Kidney (tissue), 22 donors: ENCODE measurements at places on chromosomes 6 and 20. TPM values are rescaled to one million over a fixed set of nuclear protein-coding genes. Genes with fewer than 3 reads are reported as not detected.

DNA sequence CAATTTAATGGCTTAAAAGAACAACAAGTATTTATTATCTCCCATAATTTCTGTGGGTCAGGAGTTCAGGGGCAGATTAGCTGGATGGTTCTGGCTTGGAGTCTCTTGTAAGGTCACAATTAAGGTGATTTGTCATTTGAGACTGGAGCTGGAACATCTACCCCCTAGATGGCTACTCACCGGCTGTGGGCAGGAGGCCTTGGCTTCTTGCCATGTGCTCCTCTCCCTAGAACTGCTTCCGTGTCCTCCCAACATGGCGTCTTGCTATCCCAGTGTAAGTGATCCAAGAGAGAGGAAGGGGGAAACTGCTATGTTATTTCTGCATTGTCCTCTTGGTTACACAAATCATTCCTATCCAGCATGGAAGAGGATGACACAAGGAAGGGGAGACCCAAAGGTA lies 210.2 kb upstream of the ECI2 start:
- no peaks in the 10 kb centered on the region for H3K27me3 ChIP-seq
- DNase-seq = no peak
- no peak overlapping the region for H3K27ac ChIP-seq
- H3K36me3 ChIP-seq = no peaks in the 10 kb centered on the region

DNA sequence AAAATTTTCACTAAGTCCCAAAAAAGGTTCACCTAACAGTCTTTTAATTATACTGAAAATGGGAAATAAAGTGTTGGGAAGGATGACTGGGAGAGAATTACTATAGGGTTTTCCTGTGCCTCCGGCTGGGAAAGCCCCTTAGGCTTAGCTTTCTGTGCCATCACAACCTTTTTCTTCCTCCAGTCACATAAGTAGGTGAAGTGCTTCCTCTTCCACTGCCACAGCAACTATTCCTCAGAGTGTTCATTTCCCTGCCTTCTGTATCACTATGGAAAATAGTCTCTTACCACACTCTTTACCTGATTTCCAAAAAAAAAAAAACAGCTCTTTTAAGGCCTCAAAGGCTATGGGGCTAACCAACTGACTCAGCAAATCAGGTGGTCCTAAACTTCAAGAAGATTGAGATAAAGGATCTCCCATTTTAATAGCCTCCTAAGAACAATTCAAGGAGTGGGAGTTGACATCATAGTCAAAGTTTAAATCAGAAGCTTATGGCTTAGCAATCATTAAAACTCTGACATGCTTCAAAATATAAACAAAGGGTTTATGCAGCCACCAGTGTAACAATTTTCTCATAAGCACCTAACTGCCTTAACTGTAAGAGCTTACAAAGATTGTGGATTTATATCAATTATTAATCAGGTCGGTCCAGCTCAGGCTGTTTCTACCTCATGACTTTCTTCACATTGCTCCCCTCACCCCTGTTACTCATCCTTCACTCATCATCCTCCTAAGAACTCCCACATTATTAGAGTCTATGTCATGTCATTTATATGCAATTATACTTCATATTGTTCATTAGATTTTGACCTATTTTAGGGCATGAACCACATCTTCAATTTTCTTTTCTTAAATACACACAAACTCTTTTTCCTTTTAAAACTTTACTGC lies 95.3 kb downstream of the RNGTT start:
- no peaks in the 10 kb centered on the region for H3K36me3 ChIP-seq
- H3K27ac ChIP-seq = no peak overlapping the region
- no peaks in the 10 kb centered on the region for H3K27me3 ChIP-seq

- no peak for DNase-seq
- no peaks in the 10 kb centered on the region for H3K4me1 ChIP-seq
- no peak overlapping the region for H3K27ac ChIP-seq
- no peaks in the 10 kb centered on the region for H3K27me3 ChIP-seq
- H3K36me3 ChIP-seq = no peaks in the 10 kb centered on the region
- H3K4me3 ChIP-seq = no peak overlapping the region
Measured at GRCh38 chr20:17856837-17857605, 111.6 kb downstream of the SNX5 start.

DNA sequence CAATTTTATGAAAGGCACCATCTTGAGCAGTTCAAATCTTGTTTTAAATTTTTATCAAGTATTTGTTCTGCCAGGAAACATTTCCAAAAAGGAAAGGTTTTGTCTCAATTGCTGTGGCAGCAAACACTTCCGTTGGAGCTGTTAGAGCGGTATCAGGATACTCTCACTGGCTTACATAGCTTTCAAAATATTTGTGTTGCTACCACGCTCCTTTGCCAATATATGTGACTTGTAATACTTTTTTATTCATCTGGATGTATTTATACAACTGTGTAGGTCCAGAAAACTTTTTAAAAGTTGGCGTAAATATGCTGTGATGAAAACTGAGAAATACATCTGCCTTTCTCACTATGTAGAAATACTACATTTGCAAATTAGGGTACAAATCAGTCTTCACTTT lies 37.8 kb upstream of the NHSL1 start:
- H3K36me3 ChIP-seq = no peaks in the 10 kb centered on the region
- H3K27me3 ChIP-seq = no peaks in the 10 kb centered on the region
- H3K4me3 ChIP-seq = no peak overlapping the region
- no peak overlapping the region for H3K27ac ChIP-seq

DNA sequence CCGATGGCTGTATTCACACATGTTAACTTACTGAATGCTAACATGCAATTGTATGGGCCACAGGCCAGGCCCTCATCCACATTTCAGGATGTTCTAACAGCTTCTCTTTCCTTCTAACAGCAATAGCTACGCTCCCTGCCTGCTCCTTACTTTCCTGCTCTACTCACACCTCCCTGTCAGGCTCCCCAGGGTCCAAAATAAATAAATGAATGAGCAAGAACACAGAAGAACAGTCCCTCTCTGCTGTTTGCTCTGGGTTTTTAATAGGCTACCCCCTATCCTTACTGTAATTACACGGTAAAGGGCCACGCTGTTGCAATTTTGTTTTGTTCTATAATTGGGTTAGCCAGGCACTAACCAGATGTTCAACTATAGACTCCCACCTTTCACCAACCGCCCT lies 135.6 kb downstream of the GMDS start:
- no peak overlapping the region for H3K4me3 ChIP-seq
- H3K36me3 ChIP-seq = no peaks in the 10 kb centered on the region
- H3K4me1 ChIP-seq = no peaks in the 10 kb centered on the region
- no peaks in the 10 kb centered on the region for H3K27me3 ChIP-seq

The POU3F2 gene
- polyA plus RNA-seq = not detected

The KCNK5 gene
- 48.4 TPM for polyA plus RNA-seq

DNA sequence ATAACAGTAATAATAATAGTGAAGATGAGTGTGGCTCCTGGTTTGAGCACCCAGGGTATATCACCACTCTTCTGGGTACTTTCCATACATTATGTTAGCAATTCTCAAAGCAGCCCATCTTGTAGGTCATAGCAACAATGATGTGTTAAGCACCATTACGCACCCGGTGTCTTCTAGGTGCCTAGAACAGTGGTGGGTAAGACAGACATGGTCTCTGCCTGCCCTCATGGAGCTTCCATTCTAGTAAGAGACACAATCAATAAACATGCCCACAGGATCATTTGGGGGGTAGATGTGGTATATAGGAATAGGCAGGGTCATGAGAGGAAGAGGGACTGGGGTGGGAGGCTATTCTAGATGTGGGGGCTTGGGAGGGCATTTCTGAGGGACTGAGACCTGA lies 21.0 kb upstream of the OCSTAMP start:
- no peaks in the 10 kb centered on the region for H3K4me1 ChIP-seq
- DNase-seq = no peak
- no peaks in the 10 kb centered on the region for H3K27me3 ChIP-seq
- no peak overlapping the region for H3K4me3 ChIP-seq
- H3K36me3 ChIP-seq = no peaks in the 10 kb centered on the region

The SMOC2 gene
- polyA plus RNA-seq = 6.5 TPM
